NT2/D1 (cell line): ENCODE measurements at places on chromosomes 4 and X.

GRCh38 chr4:88420844-88421243 is 36.1 kb upstream of the HERC5 start:
- no peak for DNase-seq

DNA sequence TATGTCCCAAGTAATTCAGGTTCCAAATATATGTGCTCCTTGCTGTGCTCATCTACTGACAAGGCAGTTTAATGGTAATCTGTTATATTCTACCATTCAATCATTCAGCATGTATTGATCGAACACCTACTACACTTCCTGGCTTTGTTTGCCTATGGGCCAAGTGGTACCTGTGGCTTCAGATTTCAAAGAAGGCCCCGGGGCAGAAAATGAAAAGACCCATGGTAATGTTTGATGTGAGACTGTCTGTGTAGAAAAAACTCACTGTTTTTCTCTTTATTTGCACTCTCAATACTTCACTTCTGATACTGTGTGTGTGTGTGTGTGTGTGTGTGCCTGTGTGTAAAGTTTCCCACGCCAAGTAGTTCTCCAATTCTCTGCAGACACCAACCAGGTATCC is 61.0 kb upstream of the FRAS1 start:
- no peak for DNase-seq

- no peak for DNase-seq
Observed at GRCh38 chr4:83873996-83874395, 338.1 kb downstream of the GPAT3 start.

DNA sequence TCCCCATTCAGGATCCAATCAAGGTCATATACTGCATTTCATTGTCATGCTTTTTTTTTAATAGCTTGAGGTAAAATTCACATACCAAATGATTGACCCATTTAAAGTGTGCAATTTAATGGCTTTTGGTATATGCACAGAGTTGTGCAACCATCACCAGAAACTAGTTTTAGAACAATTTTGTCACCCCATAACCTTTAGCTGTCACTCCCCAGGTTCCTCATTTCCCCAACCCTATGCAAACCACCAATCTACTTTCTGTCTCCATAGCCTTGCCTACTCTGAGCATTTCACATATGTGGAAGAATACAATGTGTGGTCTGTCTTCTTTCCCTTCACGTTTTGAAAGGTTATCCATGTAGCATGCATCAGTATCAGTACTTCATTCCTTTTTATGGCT is 1.4 kb upstream of the SMAD1 start:
- DNase-seq, result no peak

- no peak for DNase-seq
Observed at GRCh38 chr4:141797966-141798365, 161.6 kb downstream of the IL15 start.

GRCh38 chr4:56531823-56532222 is 26.2 kb downstream of the ARL9 start:
- DNase-seq, result no peak

DNA sequence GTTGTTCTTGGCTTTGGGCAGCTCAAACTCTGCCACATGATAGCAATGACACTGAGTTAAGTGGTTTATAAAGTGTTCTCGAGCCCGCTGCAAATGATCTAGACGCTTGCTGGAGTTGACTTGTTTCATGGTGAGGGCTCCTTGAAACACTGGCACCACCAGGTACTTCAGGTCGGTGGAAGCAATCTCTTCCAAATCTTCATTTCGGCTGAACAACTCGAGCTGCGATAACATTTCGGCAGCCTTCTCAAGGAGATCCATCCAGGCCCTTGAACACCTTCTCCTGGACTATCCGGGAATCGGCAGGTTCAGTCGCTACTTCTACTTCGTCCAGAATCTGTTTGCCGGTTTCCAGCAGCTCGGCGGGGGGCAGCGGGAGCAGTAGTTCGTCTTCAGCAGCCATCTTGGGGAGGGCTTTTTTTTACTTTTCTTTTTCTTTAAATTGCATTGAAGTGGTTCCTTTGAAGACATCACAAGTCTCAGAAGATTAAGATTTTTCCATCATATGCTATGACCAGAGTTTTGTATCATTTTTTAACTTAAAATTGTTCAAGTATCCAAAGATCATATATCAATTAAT is 28.0 kb downstream of the HNRNPDL start:
- no peak for DNase-seq

GRCh38 chrX:20522420-20522819 is 255.7 kb upstream of the RPS6KA3 start:
- no peak for DNase-seq

GRCh38 chr4:65845199-65845773 is 175.0 kb upstream of the EPHA5 start:
- no peak for DNase-seq

GRCh38 chrX:153722704-153723350 is 1.4 kb downstream of the BCAP31 start:
- no peak for DNase-seq

- DNase-seq, result no peak
Observed at GRCh38 chr4:181798536-181798935, 444.7 kb upstream of the TENM3 start.

GRCh38 chr4:141705048-141705746 is 68.8 kb downstream of the IL15 start:
- no peak for DNase-seq

- no peak for DNase-seq
Observed at GRCh38 chr4:97197106-97197505, 946.2 kb downstream of the STPG2 start.

DNA sequence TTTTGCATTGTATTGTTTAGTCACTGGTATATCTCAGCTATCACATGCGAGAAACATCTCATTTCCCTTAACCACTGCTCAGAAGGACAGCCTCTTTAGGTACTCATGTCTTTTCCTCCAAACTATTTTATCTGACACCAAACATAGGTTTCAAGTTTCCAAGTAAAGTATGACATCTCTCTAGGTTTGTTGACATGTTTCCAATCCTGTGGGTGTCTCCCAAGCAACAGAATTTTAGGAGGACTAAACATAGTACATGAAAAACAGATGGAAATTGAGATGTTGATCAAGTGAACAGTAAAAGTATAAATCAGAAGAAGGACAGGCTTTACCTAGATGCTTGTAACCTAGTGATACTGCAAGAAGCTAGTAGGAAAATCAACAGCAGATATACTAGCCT is 371.4 kb downstream of the DTHD1 start:
- DNase-seq, result no peak

DNA sequence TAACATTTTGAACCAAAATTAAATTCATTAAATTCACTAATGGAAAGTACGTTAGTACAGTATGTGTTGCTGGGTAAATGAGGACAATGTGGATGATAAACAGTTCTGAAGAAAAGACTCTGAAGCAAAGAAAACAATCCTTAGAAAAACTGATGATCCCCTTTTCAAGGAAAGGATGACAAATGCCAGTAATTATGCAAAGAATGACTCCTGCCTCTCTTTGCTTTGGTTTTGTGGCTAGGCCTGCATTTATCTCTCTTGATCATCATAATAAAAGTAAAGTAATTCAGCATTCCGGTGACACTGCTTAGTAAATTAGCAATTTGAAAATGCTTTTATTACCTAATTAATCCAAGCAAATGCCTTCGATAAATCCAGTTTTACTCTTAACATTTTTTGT is 652.2 kb upstream of the DIPK2B start:
- DNase-seq, result no peak

DNA sequence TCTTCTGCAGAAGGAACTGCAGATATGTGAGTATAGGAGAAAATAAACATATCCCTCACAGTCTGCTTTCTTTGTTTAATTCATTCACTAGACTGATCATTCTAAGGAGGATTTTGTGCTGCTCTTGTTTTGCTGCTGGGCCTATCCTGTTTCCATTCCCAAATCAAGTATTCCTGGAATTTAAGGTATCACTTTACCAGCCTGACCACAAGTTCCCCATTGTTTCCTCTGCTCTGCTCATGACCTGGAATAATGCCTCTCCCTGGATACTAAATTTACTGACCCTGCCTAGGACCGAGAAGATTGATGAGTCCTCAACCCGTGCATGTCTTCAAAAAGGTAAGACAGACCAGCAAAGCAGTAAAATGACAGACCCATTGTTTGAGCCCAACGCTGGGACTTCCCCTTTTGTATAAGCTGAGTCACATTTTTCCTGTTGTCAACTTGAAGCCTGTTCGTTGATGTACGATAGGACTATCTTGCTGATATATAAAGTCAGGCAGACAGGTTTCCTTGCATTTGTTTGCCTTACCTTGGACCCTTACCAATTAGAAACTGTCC is 85.5 kb upstream of the TET2 start:
- DNase-seq, result no peak

DNA sequence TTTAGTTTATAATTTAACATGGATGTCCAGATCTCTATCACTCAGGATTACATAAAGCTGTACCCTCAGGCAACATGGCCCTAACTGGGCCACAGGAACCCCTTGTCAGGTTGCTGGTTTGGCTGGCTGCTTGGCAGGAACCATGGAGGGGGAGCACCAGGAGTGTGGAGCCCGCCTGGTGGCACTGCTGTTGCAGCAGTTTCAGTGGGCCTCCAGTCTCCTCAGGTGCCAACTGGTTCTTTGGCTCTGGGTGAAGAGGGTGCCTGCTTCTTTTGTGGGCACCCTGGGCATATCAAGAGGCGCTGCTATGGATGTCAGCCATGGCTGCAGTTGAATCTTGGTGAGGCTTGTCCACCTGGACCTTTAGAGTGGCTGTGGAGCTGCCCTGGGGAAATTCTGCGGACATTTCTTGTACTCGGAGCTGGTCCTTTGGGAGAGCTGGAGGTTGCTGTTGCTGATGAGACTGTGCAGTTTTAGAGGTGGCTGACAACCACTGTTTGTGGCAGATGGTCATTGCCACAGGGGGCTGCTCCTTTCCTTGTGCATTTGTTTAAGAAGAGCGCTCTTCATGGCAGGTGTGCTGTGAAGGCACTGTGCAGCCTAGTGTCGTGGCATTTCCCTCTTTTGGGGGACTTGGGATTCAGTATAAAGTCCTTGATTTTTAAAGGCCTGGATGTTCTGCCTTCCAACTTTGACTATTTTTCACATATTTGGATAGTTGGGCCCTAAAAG is 10.3 kb upstream of the SMIM14 start:
- no peak for DNase-seq

- DNase-seq, result no peak
Observed at GRCh38 chrX:67779099-67779498, 235.3 kb downstream of the AR start.

- DNase-seq, result no peak
Observed at GRCh38 chr4:53101191-53101581, 239.1 kb downstream of the RASL11B start.
